ENCODE measurements at places on chromosomes 7 and 10. TPM values are rescaled to one million over a fixed set of nuclear protein-coding genes. Genes with fewer than 3 reads are reported as not detected.

NODAL gene
- total RNA-seq: not detected

FLNC gene
- total RNA-seq: 279 TPM

PRKG1 gene
- total RNA-seq: 48.5 TPM

WNT8B gene
- not detected for total RNA-seq

DENND2A gene
- total RNA-seq: 10.7 TPM

GRCh38 chr10:100927266-100927665 lies 14.5 kb downstream of the SLF2 start:
- DNase-seq: no peak

DNA sequence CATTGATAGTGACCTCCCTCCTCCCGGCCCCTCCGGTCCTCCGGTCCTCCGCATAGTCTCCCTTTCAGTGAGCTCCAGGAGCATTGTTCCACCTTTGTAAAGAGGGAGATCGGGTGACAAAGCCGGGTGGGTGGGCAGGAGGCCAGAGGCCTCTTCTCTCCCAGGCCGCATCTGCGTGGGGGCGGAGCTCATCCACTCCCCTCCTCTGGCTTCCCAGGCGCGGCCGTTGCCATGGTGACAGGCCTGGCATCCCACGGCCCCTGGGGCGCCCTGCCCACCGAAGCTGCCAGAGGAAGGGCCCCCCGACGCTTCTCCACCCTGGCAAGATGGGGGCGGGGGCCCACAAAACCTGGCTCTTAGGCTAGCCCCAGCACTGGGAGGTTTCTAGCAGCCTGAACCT lies 4.4 kb upstream of the FZD9 start:
- no peak for DNase-seq

DNA sequence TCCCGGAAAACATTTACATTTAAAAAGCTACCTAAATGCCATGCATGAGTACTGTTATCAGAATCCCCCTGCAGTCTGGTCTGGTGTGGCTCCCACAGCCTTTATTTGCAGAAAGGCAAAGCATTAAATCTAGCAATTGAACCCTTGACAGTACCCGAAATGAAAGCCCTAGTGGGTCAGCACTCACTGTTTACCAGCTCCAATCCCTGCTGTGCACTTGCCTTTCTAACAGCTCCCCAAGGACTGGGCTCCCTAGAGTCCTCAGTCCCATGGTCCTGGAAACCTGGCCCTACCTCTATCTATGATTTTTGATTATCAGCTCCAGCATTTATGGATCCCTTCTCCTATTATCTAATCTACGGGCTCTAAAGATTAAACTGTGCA lies 1.9 kb upstream of the MACC1 start:
- DNase-seq: no peak

DNA sequence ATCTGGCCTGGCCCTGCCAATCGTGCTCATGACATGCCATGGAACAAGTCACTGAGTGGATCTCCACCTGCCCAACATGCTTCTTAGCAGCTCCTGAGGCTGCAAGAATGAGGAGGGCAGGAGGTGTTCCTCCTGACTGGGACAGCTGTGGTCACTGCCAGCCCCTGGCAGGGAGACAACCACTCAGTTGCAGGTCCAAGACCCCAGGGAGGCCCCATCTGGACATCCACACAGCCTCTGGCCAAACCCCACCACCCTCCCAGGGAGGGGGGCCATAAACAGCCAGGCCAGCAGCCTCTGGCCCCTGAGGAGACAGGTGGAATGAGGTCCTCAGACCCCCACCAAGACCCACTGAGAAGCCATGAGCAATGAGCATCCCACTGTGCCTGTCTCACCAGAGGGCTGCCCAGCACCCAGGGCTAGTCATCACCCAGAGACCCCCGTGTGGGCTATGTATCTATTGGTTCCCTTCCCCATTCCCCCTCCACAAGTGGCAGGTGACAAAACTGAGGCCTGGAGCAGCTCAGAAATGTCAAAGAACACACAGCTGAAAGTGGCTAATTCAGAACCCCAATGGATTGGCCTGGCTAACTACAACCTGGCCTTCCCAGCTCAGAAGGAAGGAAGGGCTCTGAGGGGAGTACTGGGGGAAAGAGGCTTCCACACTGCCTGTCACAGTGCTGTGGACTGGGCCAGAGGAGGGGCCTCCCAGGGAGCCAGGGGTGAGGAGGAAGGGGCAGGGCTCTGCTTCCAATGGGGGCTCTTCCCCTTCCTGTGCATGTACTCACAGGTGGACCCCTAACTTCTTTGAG lies 3.0 kb downstream of the GPRIN2 start:
- peak; percentile 60 for DNase-seq

DNA sequence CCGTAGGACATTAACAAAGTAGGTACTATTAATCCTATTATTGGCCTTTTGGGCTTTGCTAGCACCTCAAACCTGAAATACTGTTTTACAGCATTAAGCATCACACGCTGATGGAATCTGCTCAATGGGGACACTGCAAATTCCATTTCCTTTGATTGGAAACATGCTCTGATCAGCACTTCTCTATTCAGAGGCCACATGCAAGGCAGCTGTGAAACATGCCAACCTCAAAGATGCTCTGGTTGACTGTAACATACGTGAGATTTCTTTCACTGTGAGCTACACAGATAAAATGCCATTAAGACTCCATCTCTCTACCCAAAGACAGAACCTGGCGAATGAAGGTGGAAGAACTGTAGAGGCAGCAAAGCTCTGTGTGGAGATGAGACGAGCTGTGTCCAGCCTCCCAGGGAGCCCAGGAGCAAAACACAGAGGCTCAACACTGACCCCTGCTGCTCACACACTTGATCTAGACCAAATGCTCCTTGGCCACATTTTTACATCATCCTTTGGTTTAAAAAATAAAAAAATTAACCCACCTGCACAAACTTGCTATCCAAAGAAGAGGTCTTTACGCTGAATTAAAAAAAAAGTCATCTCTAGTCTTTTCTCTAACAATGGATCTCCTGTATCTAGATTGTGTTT lies 8.0 kb downstream of the RSU1 start:
- DNase-seq: no peak

GRCh38 chr7:14424675-14425074 lies 435.2 kb upstream of the ETV1 start:
- DNase-seq: no peak

DNA sequence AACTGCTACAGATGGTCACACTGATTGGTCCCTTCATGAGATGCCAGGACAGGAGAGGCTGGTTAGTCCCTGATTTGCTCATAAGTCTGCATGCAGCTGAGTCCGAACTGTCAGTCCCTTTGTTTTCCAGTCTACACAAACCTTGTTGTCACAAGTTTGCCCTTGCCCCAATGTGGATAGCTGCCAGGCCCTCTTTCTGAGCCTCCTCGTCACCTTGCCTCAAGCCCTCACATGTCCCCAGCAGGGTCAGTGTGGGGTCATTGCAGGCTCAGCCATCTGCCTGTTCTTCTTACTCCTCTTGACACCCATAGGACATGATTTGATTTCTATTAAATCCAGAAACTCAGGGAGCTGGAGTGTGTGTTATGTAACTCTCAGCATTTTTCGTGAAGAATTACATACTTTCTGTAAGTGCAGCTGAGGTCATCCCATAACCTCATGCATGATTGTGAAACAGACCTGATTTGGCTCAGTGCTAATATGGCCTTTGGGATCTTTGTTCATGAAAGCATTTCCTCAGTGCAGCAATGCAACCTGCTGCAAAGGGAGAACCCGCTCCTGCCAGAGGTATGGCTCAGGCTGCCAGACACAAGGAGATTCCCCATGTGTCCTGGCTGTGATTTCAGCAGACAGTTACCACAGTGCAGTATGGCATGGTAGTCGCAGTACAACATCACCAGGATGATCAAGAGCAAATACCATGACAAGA lies 70.0 kb upstream of the ZMIZ2 start:
- no peak for DNase-seq

DNA sequence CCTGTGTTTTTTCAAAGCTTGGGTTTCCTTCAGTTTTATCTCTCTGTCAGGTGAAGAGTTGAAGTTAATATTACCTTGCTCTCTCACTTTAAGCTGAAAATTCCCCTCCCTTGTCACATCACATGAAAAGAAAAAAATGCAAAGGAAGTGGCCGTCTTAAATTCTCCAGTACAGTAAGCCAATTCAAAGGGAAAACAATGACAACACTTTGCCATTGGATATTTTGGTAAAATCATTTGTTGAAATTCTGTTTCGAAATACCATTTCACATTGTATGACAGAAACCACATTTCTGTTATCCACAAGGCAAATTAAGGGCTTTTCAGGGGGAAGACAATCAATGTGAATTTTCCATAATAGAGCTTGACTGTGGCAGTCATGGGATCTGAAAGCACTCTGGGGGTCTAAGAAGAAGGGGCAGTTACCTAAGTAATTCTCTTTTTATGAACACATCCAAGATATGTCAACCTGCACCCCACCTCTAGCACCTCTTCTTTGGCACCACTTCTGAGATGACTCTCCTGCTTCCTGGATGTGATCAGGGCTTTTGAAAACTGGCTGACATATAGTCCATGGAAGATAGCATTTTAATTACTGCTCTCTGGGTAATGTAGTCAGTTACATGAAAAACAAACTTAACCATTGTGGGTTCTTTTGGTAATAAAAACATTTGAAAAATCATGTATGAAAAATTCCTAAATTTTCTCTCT lies 63.8 kb downstream of the ENTPD1 start:
- no peak for DNase-seq

DNA sequence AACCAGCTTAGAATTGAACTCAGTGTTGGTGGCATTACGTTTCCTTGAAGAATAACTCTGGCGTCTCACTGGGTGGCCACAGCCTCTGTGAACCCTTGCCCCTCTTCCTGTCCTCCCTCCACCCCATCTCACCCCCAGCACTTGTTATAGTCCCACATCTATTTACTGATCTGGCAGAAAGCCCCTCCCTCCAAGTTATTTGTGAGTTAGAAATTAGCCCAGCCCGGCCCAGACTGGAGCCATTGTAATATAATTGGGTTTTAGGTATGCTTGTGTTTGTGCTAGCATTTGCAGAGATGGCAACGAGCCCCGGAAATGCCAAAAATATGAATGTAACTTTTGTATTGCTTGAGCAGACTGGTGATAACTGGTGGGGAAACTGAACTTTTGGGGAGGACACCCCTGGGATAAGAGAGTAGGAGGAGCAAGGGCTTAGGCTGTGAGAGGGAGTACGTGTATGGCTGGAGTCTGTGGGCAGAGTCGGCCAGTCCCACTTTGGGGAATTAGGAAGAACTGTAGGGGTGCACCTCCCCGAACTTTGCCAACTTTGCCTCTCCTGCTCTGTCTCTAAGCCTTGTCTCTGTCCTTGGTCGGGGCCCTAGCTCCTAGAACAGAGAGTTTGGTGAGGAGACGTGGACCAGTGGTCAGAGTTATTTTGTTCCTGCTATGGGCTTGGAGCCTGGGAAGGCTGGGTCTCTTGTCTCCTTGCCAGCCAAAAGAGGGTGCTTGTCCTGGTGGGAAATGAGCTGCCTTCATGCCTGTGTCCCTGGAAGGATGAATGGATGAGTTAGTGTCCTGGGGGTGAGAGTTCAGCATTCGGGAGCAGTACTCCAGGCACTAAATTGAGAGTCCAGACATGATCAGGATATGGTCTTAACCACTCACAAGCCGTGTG lies 19.3 kb upstream of the TRIM8 start:
- no peak for DNase-seq
